T-helper 9 cell (primary cell): ENCODE measurements at places on chromosomes 3 and 15.

DNA sequence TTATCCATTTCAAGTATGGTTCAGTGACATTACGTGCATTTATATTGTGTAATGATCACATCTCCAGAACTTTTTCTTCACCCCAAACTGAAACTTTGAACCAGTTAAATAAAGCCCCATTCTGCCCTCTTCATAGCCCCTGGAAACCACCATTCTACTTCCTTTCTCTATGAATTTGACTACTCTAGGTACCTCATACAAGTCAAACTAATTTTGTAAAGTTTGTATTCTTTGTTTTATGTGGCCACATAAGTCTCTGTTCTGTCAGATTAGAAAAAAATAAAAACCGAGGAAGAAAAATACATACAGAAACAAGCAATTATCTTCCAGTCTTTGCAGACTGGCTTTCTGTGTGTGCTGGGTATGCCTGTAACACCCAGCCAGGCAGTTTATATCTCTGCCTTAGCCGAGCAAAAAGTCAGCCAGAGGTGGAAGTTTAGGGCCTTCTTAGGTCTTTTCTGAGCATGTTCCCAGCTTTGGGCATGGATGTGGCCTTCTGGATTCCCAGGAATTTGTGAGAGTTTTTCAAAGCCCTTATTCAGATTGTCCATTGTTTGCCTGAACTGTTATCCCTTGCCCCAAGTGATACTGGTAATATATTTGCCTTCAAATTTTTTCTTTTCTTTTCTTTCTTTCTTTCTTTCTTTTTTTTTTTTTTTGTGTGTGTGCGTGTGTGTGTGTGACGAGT lies 6.0 kb upstream of the GRAMD1C start:
- no peak for DNase-seq

- no peak for DNase-seq
Measured at GRCh38 chr15:80594091-80594889, 100.8 kb upstream of the ABHD17C start.

DNA sequence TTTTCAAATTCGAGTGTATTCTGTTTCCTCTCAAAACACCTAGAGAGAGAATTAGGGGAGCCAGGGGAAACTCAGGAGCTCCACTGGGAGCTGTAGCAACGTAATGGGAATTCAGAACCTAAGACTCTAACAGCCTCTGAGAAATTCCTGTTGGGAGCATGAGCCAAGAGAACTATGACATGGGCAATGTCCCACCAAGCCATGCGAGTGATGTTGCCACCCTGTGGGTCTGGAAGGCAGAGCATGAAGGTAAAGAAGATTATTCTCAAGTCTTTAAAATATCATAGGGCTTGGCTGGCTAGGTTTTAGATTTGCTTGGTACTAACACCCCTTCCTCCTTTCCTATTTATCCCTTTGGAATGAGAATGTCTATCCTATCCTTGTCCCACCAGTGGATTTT lies 392.6 kb upstream of the ADAMTS9 start:
- DNase-seq, result no peak

DNA sequence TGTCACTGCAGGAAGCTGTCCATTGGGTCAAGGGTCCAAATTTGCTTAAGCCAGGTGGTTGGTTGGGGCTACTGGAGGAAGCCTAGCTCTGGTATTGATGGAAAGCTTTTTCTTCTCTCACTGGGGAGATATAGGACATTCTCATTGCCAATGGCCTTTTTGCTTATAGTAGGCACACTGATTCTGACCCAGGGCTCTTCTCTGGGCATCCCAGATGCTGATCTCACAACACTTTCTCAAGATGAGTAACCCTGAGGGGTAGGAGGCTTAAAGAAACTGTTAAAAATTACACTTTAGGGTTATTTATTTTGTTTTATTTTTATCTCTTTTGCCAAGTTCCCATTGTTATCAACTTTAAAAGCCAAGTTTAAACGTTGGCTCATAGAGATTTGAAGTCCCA lies 337.8 kb downstream of the LRRC3B start:
- no peak for DNase-seq

DNA sequence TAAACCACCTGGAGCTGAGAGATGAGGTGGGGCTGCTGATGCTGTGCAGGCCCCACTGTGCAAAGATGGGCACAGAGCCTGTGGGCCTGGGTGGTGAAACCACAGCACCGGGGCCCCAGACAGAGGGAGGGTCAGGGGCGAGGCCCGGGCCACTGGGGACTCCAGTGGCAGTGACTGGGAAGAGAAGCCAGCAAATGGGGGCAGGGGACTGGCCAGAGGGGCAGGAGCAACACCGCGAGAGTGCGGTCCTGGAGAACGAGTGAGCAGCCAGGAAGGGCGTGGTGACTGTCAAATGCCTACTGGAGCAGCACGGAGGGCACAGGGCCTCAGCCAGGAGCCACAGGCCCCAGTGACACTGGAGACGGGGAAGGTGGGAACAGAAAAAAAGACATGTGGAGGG lies 39.8 kb downstream of the HCN4 start:
- no peak for DNase-seq

DNA sequence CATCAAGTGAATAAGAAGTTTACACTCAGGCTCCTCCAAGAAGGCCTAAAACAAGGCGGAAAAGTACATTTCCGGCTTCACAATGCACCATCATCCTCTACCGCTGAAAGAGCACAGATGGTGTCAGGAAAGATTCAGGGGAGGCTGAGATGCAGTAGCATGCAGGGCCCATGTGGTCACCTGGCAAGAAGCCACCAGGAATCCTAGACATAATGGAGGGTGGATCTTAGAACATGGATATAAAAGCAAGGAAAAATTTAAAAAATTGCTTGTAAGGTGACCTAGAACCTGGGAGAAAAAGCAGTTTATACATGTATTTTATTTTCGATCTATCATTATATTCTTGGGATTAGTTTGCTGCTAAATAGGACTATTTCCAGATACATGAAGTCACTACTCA lies 21.9 kb upstream of the OTOL1 start:
- no peak for DNase-seq

- no peak for DNase-seq
Measured at GRCh38 chr3:56998076-56998529, 62.4 kb upstream of the SPATA12 start.

DNA sequence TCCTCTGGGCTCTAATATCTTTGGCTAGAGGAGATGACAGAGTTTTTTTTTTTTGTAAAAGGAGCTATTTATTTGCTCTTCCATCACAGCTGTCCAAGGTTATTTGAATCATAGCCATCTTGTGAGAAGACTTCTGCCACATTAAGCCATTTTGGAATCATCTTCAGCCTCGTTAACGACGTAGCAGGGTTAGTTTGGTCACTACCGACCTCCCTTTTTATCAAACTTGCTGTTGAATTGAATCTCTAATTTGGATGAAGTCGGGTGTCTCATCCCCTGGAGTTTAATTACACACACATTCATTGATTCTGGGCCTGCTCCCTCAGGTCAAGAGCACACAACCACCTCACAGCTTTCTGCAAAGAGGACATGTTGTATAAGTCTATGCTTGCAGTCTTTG lies 238.7 kb downstream of the CPNE4 start:
- no peak for DNase-seq

GRCh38 chr3:80285388-80285787 lies 517.6 kb upstream of the ROBO1 start:
- no peak for DNase-seq
